Activated CD8-positive, alpha-beta memory T cell treated with anti-CD3 and anti-CD28 coated beads for 1 hour (primary cell): ENCODE measurements at places on chromosomes 2 and 18.

- no peak for DNase-seq
Observed at GRCh38 chr2:37766106-37766505, 94.7 kb upstream of the CDC42EP3 start.

- no peak for DNase-seq
Observed at GRCh38 chr18:47261902-47262300, 10.4 kb upstream of the SKOR2 start.

GRCh38 chr2:147449323-147449991 is 395.4 kb upstream of the ACVR2A start:
- no peak for DNase-seq

GRCh38 chr2:70192516-70192915 is 1.7 kb upstream of the C2orf42 start:
- no peak for DNase-seq

DNA sequence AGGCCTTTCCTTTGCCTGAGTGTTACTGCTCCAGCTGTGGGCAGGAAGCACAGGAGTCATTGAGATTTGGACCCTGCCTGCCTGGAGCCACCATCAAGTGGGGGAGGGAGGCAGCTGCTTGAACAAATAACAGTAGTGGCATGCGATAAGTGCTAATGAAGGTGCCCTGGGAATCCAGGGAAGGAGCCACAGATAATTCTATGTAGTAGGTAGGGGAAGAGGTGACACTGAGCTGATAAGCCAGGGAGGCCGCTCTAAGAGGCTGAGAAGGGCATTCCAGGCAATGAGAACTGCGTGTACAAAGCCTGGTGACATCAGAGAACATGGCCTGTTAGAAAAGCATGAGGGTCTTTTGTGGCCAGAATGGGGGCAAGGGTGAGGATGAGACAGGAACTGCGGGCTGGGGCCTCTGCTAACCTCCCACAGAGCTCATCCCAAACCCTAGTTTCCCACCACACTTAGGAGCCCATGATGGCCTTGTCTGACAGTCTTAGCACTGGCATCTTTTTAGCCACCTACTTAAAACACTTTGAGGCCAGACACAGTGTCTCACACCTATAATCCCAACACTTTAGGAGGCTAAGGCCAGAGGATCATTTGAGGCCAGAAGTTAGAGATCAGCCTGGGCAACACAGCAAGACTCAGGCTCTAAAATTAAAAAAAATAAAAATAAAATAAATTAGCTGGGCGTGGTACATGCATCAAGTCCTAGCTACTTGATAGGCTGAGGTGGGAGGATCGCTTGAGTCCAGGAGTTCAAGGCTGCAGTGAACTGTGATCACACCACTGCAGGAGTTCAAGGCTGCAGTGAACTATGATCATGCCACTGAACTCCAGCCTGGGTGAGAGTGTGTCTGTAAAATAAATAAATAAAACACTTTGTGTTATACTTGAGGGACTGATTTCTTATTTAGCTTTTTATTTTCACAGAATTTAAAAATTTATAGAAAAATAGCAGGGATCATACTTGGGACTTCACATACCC is 58.9 kb downstream of the TET3 start:
- DNase-seq = no peak

DNA sequence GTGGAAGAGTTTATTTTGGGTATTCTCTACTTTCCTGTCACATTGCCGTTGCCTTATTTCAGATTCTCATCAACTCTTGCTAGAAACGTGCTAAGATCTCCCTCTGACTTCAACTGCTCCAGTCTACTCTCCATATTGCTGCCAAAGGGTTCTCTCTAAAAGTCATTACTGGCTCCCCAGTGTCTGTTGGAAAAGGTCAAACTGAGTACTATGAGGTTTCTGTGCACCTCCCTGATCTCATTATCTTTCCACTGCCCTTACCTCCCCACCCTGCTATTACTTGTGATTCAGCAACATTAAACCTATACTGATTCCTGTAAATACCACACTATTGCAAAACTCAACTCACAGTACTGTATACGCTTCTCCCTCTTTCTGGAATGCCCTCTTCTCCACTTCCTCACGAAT is 1.9 kb upstream of the KRCC1 start:
- no peak for DNase-seq

DNA sequence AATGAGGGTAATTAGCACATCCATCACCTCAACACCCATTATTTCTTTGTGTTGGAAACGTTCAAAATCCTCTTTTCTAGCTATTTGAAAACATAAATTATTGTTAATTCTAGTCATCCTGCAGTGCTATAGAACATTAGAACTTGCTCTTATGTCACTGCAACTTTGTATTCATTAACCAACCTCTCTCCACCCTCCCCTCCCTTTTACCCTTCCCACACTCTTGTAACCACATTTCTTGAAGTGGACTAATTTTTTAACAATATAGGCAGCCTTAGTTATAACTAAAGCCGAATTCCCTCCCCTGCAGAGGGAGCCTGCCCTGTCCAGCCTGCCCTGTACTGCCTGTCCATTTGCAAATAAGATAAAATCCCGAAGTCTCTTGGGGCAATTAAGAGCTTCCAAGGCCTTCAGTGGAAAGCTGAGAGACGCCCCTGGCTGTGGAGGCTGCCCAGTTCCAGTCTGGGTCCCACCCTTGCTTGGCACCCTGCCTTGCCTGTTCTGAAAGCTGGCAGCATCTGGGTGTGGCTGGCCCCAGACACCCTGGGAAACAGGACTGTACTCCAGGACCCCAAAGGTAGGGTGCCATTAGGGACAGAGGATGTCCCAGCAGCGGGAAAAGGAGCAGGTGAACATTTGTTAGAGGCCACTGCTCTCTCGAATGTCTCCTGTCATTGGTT is 65.1 kb downstream of the MEX3C start:
- DNase-seq = no peak

- DNase-seq = no peak
Observed at GRCh38 chr2:38498045-38498481, 104.7 kb downstream of the HNRNPLL start.

DNA sequence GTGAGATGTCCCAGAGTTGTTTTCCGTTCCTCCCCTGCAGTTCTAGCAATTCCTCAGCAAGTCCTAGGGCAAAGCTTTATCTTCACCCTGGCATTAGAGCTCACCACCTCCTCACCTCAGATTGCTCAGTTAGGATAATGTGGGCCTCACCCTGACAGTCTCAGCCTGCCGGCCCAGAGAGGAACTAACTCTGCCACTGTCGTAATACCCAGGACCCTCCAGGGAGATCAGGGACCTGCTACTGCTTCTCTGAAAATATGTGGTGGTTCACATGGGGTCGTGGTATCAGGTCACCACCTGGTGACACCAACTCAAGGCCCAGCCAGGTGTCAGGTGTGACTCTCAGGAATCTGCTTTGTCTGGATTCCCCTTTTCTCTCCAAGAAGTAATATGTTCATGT is 120.7 kb downstream of the FEZ2 start:
- DNase-seq = no peak

DNA sequence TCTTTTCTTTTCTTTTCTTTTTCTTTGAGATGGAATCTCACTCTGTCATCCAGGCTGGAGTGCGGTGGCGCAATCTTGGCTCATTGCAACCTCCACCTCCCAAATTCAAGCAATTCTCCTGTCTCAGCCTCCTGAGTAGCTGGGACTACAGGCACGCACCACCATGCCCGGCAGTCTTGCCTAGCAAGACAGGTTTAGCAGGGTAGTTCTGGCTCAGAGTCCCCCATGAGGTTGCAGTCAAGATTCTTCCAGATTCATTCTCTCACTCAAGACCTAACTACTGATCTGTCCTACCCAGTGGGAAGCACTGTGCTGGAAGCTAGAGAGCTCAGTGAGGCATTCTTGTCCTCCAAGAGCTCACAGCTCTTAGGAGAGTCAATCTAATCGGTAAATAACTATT is 17.6 kb upstream of the ZAP70 start:
- no peak for DNase-seq

DNA sequence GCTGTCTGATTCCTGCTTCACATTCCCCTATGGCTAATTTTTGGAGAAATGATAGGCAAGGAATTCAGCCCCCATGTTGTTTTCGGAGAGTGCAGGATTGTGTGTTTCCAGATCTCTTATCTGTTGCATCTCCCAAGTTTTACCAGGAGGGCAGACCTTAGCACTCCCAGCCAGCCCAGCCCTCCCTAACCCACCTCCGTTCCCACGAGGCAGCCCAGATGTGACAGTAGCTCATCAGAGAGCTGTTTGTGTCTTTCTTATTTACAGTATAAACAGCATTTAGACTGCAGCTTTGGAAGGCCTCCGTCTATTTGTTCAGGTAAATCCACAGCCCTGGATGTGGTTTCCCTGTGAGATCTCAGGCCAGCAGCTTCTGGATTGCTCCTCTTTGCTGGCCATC is 91.6 kb downstream of the THNSL2 start:
- no peak for DNase-seq

DNA sequence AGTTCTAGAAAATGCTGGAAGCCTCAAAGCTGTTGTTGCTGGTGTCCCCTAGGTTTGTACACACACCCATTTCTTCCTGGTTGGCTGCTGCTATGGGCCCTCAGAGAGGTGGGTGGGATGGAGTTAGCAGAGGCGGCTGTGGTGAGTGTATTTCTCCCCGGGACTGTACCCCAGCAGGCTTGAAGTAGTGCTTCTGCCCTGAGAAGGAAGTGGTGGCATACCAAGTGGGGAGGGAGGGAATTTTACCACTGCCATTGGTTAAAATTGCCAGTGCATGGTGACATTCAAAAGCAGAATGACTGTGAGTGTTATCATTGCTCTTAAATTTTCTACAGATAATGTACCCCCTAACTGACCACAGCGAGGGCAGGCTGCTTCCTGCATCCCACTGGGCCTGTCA is 125.6 kb upstream of the CAPN13 start:
- no peak for DNase-seq

GRCh38 chr2:148557844-148558436 is 86.6 kb upstream of the EPC2 start:
- DNase-seq = no peak

- DNase-seq = no peak
Observed at GRCh38 chr18:75211002-75211621, 515 bp downstream of the TSHZ1 start.

DNA sequence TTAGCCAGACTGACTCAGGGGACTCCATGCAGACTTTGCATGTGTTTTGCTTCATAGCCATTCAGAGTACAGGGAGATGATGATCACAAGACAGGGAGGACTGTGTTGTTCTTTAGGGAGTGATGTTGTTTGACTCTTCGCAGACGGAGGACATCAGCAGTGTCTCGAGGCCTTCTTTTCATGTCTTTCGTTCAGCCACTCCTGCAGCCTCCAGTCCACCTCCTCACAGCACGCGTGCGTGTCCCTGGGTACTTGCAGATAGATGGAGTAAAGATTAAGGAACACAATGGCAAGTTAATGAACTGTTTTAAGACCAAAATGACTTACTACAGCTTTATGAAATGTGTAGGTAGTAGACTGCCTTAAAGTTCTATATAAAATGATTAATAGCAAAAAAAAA is 114.7 kb downstream of the MAP4K4 start:
- DNase-seq = no peak
